Activated CD8-positive, alpha-beta memory T cell treated with anti-CD3 and anti-CD28 coated beads for 4 hours (primary cell): ENCODE measurements at places on chromosomes 11 and 22.

DNA sequence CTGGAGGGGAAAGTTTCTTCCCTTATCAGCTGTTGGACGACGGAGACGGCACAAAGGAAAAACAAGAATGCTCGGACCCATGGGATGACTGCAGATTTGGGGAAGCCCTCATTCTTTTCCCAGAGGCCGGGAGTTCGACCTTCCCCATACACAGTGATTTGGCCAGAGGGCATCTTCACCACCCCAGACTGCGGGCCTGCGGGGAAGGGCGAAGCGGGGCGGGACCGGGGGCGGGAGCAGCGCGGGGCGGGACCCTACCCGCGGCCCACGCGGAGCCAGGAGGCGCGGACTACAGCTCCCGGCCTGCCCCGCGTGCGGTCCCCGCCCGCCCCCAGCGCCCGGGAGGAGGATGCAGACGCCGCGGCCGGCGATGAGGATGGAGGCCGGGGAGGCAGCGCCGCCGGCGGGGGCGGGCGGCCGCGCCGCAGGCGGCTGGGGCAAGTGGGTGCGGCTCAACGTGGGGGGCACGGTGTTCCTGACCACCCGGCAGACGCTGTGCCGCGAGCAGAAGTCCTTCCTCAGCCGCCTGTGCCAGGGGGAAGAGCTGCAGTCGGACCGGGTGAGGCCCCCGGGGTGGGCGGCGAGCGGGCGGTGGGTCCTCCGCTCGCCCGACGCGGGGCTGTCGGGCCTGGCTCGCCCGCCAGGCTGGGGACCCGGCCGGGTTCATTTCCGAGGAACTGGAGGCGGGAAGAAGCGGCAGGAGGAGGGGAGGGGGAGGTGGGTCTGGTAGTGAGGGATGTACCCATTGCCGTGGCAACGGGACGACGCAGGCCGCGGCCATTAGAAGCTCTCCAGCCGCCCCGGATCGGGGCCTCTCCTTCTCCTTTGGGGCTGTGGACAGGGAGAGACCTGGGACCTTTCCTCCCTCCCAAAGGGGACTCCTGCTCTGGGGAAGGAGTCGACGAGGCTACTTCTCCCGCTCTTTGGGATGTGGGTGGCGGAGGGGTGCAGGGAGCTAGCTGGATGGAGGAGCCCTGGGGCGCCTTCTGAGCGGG lies at the start of gene KCTD17:
Gene KCTD17, plus strand, starts transcription at position 352 of the 995 bp plus-strand sequence. Its CDS starts 19 bp downstream, at position 371.
- DNase-seq = peak; percentile 35

DNA sequence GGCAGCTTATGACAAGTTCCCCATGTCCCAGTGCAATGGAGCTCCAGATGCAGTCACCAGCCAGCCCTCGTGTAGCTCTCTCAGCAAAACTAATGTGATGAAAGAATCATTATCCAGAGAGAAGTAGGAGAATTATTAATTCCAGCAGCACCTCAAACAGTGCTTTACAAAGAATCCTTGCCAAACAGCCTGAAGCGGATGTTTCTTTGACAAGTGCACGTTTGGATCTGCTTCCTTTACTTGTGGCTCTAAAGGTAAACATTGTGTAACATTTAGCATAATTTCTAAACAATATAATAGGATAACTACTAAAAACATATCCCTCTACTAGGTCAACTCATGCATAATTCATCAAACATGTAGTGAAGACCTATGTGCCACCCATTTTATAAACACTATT lies 197.0 kb downstream of the FAM181B start:
- DNase-seq = no peak

- DNase-seq = no peak
Observed at GRCh38 chr22:44538518-44539315, 40.7 kb upstream of the RTL6 start.

DNA sequence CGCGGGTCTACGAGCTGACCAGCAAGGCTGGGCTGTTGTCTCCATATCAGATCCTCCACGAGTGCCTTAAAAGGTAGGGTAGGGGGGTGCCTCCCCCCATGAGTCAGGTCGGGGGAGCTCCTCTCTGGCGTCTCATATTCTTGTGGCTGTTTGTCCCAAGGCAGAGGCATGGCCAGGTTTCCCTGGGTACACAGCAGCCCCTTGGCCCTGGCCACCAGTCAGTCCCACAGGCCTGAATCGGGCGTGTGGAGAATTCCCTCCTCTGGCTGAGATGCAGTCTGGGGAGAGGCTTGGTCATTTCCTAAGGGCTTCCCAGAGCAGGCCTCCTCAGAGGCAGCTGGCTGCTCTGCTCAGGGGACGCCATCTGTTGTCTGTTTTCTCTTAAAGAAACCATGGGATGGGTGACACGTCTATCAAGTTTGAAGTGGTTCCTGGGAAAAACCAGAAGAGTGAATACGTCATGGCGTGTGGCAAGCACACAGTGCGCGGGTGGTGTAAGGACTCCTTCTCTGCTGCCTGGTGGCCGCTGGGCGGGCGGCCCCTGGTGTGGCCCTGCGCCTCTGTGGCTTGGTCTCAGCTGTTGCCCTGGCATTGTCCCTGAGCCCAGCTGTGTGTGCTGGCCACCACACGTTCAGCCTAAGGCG lies 9.6 kb upstream of the RANBP1 start:
- no peak for DNase-seq

DNA sequence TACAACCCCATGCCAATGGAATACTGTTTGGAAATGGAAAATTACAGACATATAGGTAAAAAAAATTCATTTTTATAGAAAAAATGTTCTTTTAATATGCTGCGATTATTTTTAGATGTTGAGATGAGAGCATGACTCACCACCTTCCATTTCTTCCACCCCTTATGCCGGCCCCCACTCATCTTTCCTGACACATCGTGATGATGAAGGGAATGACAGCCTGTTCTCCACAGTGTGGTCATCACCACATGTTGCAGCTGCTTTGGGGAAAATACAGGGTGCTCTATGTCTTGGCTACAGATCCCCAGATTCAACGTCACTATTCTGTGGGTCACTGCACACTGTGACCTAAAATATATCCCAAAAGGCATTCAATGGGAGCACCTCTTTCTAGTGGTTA lies 916.2 kb downstream of the METTL15 start:
- DNase-seq = no peak

DNA sequence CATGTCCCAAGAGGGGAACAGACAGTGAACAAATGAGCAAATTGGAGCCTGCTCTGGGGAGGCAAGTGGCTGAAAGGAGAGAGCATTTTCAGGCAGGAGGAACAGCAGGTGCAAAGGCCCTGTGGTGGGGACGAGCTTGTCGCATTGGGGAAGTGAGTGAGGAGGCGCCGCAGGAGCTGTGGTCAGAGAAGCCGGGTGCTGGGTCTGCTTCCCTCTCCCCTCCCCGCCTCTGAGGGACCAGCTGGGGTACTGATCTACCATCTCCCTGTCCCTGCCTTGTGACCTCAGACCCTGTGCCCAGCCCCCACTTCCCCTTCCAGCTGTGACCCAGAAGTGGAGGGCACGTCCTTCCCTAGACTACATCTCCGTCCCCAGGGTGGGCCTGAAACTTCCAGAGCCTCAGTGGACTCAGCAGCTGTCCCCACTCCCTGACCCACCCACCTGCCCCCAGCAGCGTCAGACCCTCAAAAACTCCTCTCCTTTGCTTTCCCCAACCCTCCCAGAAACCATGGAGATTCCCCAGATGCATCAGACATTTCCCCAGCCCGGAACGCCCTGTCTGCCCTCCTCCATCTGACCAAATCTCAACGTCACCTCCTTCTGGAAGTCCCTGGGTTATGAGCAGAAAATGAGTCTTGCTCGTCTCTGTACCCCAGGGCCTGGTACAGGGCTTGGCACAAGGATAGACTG lies 19.7 kb upstream of the PDGFB start:
- no peak for DNase-seq

DNA sequence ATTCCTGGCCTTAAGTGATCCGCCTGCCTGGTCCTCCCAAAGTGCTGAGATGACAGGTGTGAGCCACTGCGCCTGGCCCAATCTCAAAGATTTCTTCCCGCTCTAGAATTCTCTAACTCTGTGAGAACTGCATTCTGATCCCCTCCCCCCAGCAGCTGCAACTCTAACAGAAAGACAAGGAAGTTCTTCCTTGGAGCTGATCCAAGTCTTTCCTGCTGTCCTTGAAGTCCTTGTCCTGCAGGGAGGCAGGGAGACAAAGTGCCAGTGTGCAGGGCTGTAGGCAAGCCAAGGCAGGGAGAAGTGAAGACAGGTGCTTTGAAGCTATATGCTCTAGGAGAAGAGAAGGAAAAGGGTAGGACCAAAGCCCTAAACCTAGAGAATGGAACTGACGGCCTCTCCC lies 9.5 kb upstream of the GGA1 start:
- DNase-seq = no peak

DNA sequence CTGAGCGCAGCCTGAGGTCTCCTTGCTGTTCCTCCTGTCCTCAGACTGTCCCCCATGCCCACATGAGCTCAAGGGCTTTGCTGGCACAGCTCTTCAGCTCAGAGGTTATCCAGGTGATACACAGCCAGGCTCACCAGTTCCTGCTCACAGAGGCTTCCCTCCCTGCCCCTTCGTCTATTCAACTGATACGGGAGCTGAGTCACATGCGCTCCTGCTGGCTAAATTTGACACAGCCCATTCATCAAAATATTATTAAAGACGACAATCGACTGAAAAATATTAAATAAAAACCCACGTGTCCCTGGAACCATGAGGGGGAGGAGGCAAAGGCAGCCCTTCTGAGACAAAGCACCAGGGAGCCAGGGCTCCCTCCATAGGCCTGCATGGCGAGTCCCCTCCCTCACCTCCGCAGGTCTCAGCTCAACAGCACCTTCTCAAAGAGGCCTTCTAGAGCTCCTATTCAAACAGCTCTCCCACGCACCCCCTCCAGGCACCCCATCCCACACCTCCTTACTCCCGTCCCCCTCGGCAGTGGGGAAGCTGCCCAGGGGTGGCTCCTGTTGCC lies 40.5 kb downstream of the DUSP8 start:
- DNase-seq = no peak

- DNase-seq = no peak
Observed at GRCh38 chr11:44515048-44515447, 50.4 kb upstream of the CD82 start.

DNA sequence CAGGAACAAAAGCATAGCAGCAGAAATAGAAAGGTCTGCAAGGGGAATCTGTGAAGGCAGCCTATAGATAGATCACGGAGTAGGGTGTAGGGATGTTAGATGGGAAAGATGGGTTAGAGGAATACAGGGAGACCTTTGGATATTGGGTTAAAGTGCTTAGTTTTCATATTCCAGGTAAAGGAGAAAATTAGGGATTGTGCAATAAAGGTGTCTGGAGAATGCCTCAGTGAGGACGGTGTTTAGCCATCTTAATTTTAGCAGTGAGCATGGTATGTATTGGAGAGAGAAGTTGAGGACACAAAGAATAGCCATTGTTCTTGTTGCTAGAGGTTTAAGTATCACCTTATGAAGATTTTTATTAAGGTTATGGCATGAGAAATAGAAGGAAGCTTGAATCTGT lies 17.7 kb downstream of the GAS2 start:
- DNase-seq = no peak
